Immature natural killer cell (primary cell): ENCODE measurements at places on chromosomes 2 and 18. TPM values are rescaled to one million over a fixed set of nuclear protein-coding genes. Genes with fewer than 3 reads are reported as not detected.

The BCL11A gene
- 0.29 TPM for polyA plus RNA-seq

DNA sequence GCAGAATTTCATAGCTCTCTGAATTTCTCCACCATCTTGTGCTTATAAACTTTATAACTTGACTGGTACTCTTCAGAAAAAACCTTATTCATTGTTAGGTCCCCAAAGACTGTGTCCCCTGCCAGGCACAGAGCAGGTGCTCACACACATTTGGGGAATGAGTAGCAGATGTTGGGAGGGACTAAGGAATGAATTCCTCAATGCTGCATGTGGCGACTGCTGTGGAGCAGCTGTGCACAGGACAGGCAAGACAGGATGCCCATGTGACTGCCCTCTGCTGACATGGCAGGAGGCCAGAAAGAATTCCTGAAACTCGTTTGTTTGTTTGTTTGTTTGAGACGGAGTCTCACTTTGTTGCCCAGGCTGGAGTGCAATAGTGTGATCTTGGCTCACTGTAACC is 122.3 kb upstream of the ITGA6 start:
- no peaks in the 10 kb centered on the region for H3K4me1 ChIP-seq
- peaks cover 6% of the 10 kb centered on the region for H3K27me3 ChIP-seq
- no peak overlapping the region for H3K4me3 ChIP-seq
- no peaks in the 10 kb centered on the region for H3K36me3 ChIP-seq
- DNase-seq, result no peak

DNA sequence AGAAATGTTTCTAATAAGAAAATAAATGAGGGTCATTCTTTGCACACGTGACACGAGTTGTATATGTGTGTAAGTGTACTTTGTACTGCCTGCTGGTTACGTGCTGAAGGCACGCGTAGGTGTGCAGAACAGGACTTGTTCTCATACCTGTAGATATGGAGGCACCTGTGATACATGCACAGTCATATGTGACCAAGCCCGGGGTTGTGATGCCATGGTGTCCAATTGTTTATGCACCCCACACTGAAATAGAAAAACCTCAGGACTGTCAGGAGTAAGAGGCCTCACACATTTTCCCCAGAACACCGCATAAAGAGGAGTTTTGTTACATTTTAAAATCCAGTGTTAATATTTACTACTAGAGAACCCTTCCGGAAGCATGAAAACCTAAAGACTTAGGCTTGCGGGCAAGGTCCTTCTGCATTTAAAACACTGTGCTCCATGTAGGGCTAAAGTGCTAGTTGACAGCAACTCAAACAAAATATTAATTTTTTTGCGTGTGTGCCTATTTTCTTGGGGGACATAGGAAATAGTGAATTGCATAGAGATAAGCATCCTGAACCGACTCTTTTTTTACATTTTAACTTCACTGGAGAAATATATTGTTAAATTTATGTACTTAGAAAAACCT is 9.3 kb downstream of the TSHZ1 start:
- H3K4me1 ChIP-seq, result peaks cover 91% of the 10 kb centered on the region
- H3K4me3 ChIP-seq, result peak overlapping the region; percentile 53
- H3K36me3 ChIP-seq, result no peaks in the 10 kb centered on the region
- DNase-seq, result no peak

- H3K4me1 ChIP-seq, result peaks cover 21% of the 10 kb centered on the region
- H3K36me3 ChIP-seq, result no peaks in the 10 kb centered on the region
- DNase-seq, result no peak
- peaks cover 10% of the 10 kb centered on the region for H3K27me3 ChIP-seq
- no peak overlapping the region for H3K4me3 ChIP-seq
- H3K27ac ChIP-seq, result peak overlapping the region; percentile 74
Measured at GRCh38 chr2:231421051-231421580, 25.6 kb downstream of the B3GNT7 start.

GRCh38 chr2:75587954-75588587 is 27.3 kb upstream of the EVA1A start:
- DNase-seq, result no peak
- peaks cover 14% of the 10 kb centered on the region for H3K27me3 ChIP-seq
- no peak overlapping the region for H3K4me3 ChIP-seq
- no peak overlapping the region for H3K27ac ChIP-seq
- H3K4me1 ChIP-seq, result no peaks in the 10 kb centered on the region

The GATA6 gene
- polyA plus RNA-seq, result not detected
